ENCODE measurements at places on chromosomes 2 and 18.

- no peak for DNase-seq
Measured at GRCh38 chr2:70553334-70553583, 367 bp downstream of the TGFA start.

DNA sequence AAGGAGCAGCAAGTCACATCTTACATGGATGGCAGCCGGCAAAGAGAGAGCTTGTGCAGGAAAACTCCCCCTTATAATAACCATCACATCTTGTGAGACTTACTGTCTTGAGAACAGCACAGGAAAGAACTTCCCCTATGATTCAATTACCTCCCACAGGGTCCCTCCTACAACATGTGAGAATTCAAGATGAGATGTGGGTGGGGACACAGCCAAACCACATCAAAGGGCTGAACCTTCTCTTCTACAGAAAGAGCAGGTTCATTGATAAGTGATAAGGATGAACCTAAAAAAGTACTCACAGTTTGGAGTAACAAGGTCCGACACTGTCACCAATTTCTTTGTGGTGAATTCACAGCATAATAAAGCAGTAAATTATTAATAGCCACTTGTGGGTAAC is 422.2 kb upstream of the FSIP2 start:
- no peak for DNase-seq

GRCh38 chr2:204715361-204715760 is 170.1 kb downstream of the PARD3B start:
- DNase-seq: no peak

GRCh38 chr18:59929621-59930295 is 30.0 kb downstream of the PMAIP1 start:
- DNase-seq: no peak

DNA sequence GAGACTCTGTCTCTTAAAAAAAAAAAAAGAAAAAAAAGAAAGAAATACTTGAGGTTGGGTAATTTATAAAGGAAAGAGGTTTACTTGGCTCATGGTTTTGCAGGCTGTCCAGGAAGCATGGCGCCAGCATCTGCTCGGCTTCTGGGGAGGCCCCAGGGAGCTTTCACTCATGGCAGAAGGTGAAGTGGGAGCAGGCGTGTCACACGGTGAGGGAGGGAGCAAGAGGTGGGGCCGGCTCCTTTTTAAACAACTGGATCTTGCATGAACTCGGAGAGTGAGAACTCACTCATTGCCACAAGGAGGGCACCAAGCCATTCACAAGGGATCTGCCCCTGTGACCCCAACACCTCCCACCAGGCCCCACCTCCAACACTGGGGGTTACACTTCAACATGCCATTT is 30.6 kb downstream of the CYP26B1 start:
- DNase-seq: no peak

GRCh38 chr2:138213084-138213483 is 248.8 kb downstream of the HNMT start:
- no peak for DNase-seq

GRCh38 chr2:154704991-154705390 is 6.5 kb downstream of the KCNJ3 start:
- DNase-seq: no peak

- no peak for DNase-seq
Measured at GRCh38 chr2:31660165-31660564, 79.4 kb upstream of the SRD5A2 start.

GRCh38 chr2:29343830-29344229 is 228.6 kb downstream of the CLIP4 start:
- no peak for DNase-seq

DNA sequence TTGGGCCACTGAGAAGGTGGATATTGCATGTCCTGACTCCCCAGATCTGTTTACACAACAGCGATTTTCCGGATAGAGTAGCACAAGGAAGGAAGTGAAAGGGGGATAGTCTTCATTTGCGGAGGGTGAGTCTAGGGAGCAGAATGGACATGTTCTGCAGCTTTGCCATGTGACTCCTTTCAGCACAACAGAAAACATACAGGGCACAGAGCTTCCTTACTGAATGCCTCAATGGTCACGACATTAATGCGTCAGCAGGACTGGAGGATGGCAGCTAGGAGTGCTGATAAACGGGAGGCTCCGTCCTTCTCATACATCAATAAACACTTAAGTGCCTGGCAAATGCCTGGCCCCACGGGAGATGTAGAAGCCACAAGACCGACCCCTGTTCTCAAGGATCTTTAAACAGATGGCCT is 163.0 kb downstream of the FAM210A start:
- no peak for DNase-seq

- no peak for DNase-seq
Measured at GRCh38 chr2:120722568-120723421, 12.9 kb upstream of the GLI2 start.

GRCh38 chr2:85393836-85394235 is 16.3 kb downstream of the CAPG start:
- DNase-seq: no peak

- no peak for DNase-seq
Measured at GRCh38 chr2:94980406-94980805, 45.1 kb upstream of the MAL start.

- DNase-seq: no peak
Measured at GRCh38 chr18:76449111-76449453, 46.0 kb downstream of the ZNF516 start.

GRCh38 chr2:222318712-222319585 is 20.2 kb upstream of the PAX3 start:
- DNase-seq: no peak

DNA sequence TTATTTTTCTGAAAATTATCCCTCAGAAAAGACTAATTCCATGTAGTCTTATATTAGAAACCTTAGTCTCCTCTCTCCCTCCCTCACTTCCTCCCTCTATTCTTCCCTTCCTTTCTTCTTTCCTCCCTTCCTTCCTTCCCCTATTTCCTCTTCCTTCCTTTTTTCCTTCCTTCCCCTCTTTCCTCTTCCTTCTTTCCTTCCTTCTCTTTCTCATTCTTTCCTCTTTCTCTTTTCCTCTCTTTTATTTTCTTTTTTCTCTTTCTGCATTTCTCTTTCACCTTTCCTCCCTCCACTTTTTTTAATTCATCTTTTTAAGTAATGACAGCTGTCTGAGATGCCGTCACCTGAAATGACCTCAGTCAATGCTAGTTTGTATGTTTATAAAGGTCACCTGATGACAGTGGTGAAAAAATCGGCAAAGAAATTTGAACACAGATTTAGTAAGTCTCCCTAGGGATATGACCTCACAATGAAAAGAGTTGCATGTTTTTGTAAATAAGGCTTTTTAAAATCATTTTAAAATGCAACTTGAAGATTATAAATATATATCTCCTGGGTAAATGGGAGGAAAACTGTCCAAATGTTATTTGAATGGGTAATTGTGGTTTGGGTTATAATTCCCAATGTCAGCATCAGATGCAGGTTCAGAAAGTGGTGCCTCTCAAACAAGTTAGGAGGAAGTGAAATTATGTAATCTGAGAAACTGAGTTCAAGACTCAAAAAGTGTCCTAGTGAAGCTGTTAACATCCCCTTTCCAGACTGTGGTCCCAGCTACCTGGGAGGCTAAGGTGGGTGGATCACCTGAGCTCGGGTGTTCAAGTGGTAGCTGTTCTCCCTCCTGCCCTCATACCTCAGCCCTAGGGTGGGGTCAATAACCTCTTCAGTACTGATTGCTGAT is 90.3 kb upstream of the ST3GAL5 start:
- no peak for DNase-seq

GRCh38 chr2:172288603-172289002 is 138.8 kb upstream of the ITGA6 start:
- DNase-seq: peak; percentile 4

DNA sequence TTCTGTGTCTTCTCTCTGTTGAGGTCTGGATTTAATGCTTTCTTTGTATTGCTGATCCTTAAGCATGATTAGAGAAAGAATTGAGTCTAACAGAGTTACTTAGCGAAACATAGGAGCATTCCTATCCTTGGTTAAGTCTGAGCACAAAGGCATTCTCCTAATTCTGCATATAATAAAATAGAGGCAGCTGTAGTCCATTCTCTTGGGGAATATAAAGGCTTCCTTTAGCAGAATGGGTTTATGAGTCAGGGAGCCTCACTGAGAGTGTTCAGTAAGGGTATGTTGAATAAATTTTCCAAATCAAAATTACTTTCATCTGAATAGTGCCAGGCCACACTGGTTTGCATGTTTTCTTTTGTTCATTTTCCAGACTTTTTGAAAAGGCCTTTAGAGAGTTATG is 101.5 kb downstream of the GALNT1 start:
- no peak for DNase-seq

- DNase-seq: no peak
Measured at GRCh38 chr2:168231609-168232241, 15.7 kb downstream of the STK39 start.

GRCh38 chr2:156470975-156471583 is 34.9 kb downstream of the GPD2 start:
- no peak for DNase-seq

- DNase-seq: no peak
Measured at GRCh38 chr2:34995196-34995595, 1360.4 kb upstream of the CRIM1 start.

DNA sequence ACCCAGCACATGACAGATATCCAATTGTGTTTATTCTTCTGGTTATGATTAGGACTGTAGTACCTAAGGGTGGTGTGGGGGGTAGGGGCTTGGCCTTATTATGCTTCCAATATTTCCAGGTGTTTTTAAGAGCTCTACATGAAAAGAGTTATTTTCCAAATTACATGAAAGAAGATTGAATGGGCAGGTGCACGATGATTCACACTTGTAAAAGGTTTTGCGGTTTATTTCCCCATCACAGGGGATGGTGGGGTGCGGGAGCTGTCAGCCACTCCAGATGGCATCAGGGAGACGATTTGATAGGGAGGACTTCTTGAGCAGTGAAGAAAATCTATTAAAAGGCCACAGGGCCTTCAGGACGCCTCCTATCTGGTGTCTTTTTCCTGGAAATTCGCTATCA is 15.1 kb upstream of the CCBE1 start:
- DNase-seq: no peak

- no peak for DNase-seq
Measured at GRCh38 chr2:234162861-234163260, 112.4 kb downstream of the SPP2 start.

GRCh38 chr2:10309286-10309685 is 6.6 kb downstream of the HPCAL1 start:
- no peak for DNase-seq

GRCh38 chr18:45688833-45689232 is 35.1 kb upstream of the SLC14A1 start:
- peak; percentile 28 for DNase-seq

GRCh38 chr18:55246278-55246677 is 287.0 kb upstream of the CCDC68 start:
- DNase-seq: no peak

GRCh38 chr2:1731963-1732768 is 12.1 kb downstream of the PXDN start:
- DNase-seq: no peak

DNA sequence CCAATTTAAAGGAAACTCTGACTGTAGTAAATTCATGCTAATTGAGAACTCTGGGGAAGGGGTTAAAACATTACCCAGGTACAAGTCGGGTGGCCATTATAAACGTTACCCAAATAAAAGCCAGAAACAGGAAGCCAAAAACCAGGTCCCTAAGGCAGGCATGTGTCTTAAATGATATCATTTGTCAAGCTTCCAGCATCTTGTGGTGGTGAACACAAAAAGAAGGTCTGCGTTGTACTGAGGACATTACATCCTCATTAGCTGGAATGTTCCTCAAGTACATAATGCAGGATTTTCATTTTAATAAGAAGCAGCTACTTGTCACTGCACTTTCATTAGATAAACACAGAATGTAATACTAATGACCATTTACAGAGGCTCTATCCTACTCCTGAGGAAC is 10.9 kb downstream of the PTGR3 start:
- no peak for DNase-seq

GRCh38 chr2:197079414-197079813 is 152.9 kb upstream of the PGAP1 start:
- no peak for DNase-seq

DNA sequence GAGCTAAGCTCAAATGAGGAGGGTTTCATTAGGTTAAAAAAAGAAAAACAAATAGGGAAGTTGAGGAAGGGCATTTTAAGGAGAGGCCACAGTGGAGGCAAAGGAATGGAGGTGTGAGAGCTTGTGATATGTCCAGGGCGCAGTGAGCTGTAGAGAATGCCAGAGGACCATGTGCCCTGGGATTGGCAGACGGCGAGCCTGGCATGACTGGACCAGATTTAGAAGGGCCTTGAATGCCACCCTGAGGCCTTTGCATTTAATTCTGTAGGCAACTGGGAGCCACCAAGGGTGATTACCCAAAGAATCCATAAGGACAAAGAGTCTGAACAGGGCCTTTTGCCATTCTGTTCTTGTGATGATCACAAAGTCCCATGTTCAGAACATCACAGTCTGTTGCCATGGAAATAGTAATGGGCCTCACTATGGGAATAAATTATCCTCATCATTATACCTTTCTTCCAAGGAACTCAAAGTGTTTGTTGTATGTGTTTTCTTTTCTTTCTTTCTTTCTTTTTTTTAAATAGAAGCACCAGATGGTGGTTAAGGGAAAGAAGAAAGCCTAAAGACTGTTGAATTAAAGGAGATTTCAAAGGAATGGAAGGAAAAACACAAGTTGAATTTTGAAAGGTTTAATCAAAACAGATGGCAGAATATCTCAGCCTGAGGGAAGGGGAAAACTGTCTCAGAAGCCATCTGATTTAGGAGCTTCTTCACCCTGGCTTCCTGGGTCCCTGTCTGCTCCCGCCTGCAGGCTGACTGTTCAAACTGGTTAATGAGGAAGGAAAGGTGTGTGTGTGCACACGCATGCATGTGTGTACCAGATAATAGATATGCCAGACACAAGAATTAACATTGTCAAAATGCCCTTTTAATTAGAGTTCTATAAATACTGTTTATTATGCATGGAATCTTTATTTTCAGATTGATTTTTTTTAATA is 31.6 kb upstream of the NCOA1 start:
- DNase-seq: no peak

DNA sequence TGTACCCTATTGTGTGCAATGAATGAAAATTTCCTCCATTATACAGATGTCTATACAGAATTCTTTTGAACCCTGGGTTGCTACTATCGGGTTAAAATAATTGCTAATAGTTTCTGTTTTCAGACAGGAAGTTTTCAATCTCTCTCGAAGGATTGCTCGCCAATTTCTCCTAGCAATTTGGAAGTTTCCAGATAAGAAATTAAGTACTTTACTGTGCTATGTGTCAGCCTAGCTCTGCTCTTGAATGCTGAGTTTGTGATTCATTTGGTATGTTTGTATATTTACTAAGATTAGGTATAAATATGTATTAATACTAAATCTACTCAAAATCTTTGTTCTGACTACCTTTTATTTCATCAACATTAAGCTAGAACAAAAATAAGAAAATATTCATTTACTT is 74.6 kb upstream of the ARL5A start:
- no peak for DNase-seq

- DNase-seq: no peak
Measured at GRCh38 chr2:124911560-124911959, 886.5 kb downstream of the CNTNAP5 start.

- no peak for DNase-seq
Measured at GRCh38 chr18:8673256-8674209, 31.8 kb upstream of the MTCL1 start.

GRCh38 chr2:80499095-80499494 is 194.5 kb upstream of the LRRTM1 start:
- DNase-seq: no peak

Data from activated CD4-positive, CD25-positive, alpha-beta regulatory T cell (primary cell).